Fibroblast of lung (primary cell): ENCODE measurements at places on chromosomes 12 and 14.

DNA sequence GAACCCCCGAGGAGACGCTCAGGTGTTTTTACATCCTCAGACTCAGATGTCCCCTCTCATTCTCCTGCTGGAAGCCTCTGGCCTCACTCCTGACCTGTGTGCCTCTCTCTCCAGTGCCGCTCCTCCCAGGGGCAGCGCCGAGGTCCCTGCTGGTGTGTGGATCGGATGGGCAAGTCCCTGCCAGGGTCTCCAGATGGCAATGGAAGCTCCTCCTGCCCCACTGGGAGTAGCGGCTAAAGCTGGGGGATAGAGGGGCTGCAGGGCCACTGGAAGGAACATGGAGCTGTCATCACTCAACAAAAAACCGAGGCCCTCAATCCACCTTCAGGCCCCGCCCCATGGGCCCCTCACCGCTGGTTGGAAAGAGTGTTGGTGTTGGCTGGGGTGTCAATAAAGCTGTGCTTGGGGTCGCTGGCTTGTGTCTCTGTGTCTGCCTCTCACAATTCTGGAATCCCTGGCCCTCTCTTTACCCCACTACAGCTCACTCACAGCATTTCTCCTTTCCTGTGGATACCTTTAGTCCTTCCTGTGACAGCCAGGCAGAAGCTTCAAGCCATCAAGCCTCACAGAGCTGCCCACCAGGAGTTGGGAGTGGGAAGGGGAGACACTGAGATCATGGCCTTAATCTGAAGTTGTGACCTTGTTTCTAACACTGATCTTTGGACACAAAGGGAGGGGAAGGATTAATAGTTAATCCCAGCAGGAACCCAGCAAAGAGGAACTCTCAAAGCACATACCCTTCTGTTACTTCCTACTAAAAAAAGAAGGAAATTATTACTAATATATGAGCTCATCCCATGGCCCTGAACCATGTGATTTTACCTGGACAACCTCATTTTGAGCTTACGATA lies 1.1 kb upstream of the SOAT2 start:
- H3K4me1 ChIP-seq = peaks cover 6% of the 10 kb centered on the region
- H3K27me3 ChIP-seq = no peaks in the 10 kb centered on the region
- no peak overlapping the region for H3K27ac ChIP-seq
- peaks cover 8% of the 10 kb centered on the region for H3K36me3 ChIP-seq
- no peak overlapping the region for H3K4me3 ChIP-seq

DNA sequence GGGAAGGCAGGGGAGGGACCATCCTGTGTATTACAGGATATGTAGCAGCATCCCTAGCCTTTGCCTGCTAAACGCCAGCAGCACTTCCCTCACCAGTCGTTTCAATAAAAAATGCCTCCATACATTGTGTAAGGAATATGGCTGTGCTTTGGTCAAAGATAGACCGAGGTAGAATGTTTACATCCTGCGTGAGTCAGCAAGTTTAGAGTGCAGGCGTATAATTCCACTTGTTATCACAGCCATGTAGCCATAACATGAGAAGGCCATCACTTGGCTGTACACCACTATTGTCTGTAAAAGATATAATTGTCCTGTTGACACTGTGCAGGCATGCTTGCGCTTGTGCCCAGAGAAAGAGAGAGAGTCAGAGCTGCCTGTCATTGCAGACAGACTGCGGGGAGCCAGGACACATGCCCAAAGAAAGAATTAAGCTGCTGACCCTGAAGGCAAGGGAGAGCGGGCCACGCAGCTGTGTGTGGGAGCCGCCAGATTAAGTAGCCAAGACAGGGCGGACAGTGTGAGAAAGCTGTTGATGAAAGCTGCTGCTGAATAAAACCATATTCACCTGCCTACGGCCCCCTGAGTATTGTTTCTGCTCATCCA lies 68.4 kb downstream of the CRACR2A start:
- DNase-seq = no peak
- no peak overlapping the region for H3K27ac ChIP-seq
- no peaks in the 10 kb centered on the region for H3K36me3 ChIP-seq
- no peak overlapping the region for H3K4me3 ChIP-seq
- no peaks in the 10 kb centered on the region for H3K27me3 ChIP-seq

DNA sequence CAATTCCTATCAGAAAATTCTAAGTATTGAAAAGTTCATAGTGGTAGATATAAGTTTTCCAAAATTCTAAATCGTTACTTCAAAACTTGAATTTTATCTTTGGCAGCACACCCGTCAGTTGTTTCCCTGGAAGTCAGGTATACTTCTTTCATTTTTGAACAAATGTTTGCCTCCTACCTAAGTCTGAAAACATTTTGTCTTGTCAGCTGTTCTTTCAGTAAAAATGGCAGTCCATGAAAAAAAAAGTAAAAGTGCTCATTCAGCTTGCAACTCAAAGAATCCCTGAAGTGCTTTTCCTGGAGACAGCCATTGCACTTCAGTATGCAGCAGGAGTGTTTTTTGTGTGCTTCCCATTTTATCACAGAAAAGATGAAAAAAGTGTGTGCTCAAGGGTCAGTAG lies 130.1 kb upstream of the NEDD1 start:
- H3K36me3 ChIP-seq = no peaks in the 10 kb centered on the region
- no peak for DNase-seq
- H3K27ac ChIP-seq = no peak overlapping the region
- no peaks in the 10 kb centered on the region for H3K4me1 ChIP-seq
- H3K27me3 ChIP-seq = no peaks in the 10 kb centered on the region

DNA sequence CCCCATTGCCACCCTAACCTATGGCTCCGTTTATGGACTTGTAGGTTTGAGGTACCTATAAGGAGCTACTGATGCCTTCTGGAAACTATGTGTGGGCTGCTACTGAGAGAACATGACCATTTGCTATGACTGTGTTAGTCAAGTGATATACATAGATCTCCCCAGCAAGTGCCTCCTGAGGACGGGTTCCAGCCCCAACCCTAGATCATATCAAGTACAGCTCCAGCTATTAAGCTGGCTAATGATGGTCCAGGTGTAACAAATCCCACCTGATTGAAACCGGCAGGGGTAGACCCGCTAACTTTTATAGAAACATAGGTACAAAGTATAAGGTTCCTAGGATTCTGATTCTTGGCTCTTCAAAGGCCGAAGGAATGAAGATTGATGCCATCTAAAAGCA lies 23.7 kb downstream of the NINJ2 start:
- no peaks in the 10 kb centered on the region for H3K36me3 ChIP-seq
- H3K4me3 ChIP-seq = no peak overlapping the region
- H3K27ac ChIP-seq = no peak overlapping the region
- H3K27me3 ChIP-seq = no peaks in the 10 kb centered on the region
- H3K4me1 ChIP-seq = no peaks in the 10 kb centered on the region
